Liver (tissue), 10 donors: ENCODE measurements at places on chromosomes 7 and 10. TPM values are rescaled to one million over a fixed set of nuclear protein-coding genes. Genes with fewer than 3 reads are reported as not detected.

Gene VKORC1L1
- 12.8 TPM for total RNA-seq

Gene PRPS1L1
- not detected for total RNA-seq

Gene AP5Z1
- 14.5 TPM for total RNA-seq

Gene SH2D4B
- not detected for total RNA-seq

Gene TBC1D12
- total RNA-seq: 7.5 TPM
